Activated CD8-positive, alpha-beta memory T cell treated with anti-CD3 and anti-CD28 coated beads for 24 hours (primary cell): ENCODE measurements at places on chromosomes 11 and 22.

GRCh38 chr11:45650166-45651095 is 15.0 kb downstream of the CHST1 start:
- DNase-seq = peak; percentile 54

DNA sequence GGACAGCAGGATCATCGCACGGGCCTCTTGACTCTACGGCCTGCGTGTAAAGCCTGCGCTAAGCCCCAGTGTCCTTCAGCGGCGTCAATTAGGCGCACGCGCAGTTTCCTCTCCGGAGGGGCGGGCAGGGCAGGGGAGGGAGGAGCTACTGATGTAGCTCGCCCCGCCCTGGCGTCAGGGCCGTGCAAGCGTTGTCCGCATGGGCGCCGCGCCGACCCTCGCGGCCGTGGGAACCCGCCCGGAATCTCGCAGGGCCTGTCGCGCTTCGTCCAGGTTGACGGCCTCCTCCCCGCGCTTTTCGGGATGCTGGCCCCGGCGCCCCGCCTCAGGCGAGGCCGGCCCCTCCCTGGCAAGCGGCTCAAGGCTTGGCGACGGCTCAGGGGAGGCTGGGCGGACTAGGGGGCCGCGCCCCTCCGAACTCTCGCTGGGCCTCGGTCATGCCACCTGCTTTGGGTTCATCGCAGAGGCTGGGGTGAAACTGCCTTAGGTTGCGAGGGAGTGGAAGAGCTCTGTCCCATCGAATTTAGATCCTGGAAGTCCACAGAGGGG is 61.1 kb downstream of the ST3GAL4 start:
- DNase-seq = peak; percentile 90

GRCh38 chr22:20094197-20094807 is 14.3 kb downstream of the DGCR8 start:
- no peak for DNase-seq

DNA sequence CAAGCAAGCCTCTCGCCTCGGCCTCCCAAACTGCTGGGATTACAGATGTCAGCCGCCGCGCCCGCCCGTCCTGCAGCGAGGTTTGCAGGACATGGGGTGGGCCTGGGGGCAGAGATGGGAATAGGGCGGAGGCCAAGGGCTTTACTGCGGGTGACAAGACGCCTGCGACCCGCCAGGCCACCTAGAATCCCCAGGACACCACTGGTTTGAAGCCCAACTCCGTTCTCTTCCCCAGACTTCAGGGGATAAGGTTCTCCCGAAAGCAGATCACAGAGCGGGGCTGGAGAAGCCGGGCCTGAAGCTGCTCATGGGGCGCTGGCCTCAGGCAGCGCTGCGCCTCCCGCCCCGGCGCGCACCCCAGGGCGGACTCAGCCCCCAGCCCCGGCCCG is 354 bp downstream of the POLR2L start:
- DNase-seq = no peak

GRCh38 chr11:132099692-132100091 is 729.3 kb downstream of the NTM start:
- no peak for DNase-seq

GRCh38 chr22:38762551-38762983 is 6.8 kb upstream of the SUN2 start:
- no peak for DNase-seq

GRCh38 chr11:114060392-114061047 is 1.0 kb downstream of the ZBTB16 start:
- peak; percentile 68 for DNase-seq

- DNase-seq = no peak
These were observed 416.3 kb downstream of the BUD13 start for GRCh38 chr11:116356451-116356850.

- no peak for DNase-seq
These were observed 261.6 kb downstream of the NELL1 start for GRCh38 chr11:20931029-20931428.

GRCh38 chr11:18853086-18853720 is 61.6 kb upstream of the PTPN5 start:
- no peak for DNase-seq

GRCh38 chr11:33775832-33776470 is 1.6 kb upstream of the FBXO3 start:
- DNase-seq = no peak

- DNase-seq = no peak
These were observed 549.0 kb upstream of the LUZP2 start for GRCh38 chr11:23947883-23948282.

DNA sequence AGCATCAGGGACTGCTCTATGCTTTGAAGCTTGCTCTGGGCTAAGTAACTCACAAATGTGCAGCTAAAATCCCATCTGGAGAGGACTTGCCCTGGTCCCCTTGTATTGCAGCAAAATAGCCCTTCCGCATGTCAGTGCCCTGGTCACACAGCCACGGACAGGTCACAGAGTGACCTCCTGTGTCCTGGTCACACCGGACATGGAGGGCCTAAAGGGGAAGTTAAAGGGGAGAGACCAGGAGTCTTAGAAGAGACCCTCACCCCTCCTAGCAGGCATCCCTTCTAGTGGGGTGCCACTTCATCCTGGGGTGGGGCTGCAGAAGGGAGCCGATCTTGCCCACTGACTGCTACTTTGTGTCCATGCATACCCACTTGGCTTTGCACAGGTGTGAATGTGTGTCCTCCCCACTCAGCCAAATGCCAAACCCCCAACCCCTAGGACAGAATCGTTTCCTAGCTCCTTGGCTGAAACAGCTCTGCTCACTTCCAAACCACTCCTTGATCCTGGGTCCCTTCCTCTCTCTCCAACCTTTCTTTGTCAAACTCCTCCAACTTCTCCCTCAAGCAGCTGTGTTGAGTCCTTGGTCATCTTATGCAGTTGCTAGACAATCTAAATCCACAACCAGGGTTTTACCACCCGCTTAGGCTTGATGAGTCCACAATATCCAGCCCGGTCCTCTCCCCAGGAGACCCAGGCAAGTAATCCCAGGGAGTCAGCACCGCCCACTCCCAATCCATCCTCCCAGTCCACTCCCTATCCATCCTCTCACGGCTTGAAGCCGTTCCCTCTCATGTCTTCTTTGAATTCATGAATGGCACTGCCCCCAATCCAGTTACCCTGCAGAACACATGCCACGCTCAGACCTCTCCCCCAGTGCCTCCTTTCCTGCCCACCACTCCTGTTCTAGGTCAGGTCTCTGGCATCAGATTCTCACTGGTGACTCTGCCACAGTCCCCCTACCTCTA is 3.3 kb upstream of the FXYD6 start:
- peak; percentile 43 for DNase-seq

GRCh38 chr11:3021125-3021524 is 29.0 kb upstream of the NAP1L4 start:
- no peak for DNase-seq

DNA sequence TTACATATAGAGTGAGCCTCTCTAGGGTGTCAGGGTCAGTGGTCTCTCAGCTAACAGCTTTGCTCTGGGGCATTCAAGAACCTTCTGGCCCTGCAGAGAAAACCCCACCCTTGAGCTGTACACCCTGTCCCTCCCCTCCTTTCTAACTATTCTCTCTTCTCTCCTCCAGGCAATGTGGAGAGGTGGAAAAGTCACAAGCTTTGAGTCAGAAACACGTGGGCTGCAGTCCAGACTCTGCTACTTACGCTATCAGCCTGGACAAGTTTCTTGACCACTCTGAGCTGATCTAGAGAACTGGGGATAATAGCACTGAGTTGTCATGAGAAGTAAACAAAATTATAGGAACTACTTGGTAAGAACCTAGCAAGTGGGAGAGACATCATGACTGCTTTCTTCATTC is 10.7 kb upstream of the FAM83F start:
- DNase-seq = no peak

- no peak for DNase-seq
These were observed 205.9 kb downstream of the ST3GAL4 start for GRCh38 chr11:126561327-126561893.

GRCh38 chr11:62430425-62430824 is 11.6 kb downstream of the SCGB1A1 start:
- DNase-seq = no peak

DNA sequence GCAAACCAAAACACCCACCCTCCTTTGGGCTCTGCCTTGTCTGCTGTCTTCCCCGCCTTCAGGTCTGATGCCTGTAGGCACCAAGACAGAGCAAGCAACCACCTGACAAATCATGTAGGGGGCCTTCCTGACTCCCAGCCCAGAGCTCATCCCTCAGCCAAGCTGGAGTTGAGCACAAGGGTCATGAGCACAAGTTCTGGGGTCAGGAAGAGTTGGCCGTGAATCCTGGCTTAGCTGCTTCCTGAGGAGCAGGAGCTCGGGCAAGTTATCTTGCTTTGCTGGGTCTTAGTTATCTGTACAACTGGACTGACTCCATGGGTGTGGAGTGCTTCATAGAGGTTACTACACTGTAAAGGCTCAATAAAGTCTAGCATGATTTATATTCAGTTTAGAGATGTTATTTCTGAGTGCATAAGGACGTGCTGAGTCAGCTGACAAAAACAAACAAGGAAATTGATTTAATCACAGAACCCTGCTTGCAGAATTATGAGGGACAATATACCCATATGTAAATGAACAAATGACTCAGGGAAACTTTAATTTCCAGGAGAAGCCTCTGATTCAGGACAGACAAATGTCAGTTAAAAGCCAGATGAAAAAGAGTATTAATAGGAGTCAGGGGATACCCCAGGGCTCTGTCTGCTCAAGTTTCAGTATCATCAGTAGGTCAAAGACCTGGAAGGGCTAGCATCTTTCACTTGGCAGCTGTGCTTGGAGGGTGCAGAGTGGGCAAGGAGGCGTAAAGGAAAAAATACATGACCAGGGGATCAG is 15.0 kb upstream of the APOA1 start:
- no peak for DNase-seq

DNA sequence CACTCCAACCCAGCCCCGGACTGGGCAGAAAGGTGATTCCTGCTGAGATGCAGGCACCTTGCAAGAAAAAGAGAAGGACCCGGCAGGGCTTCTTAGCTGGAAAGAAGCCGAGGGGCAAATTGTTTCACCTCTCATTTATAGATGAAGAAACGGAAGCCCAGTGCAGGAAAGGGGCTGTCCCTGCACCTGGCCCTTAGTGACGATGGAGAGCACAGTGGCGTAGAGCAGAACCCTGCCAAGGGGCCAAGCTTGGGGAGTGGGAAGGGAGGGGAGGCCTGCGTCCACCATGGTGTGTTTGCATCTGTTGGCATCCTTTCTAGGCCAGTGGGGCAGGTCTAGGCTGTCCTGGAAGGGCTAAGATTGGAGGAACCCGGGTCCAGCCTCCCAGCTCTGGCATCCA is 7.8 kb upstream of the MS4A15 start:
- DNase-seq = no peak

DNA sequence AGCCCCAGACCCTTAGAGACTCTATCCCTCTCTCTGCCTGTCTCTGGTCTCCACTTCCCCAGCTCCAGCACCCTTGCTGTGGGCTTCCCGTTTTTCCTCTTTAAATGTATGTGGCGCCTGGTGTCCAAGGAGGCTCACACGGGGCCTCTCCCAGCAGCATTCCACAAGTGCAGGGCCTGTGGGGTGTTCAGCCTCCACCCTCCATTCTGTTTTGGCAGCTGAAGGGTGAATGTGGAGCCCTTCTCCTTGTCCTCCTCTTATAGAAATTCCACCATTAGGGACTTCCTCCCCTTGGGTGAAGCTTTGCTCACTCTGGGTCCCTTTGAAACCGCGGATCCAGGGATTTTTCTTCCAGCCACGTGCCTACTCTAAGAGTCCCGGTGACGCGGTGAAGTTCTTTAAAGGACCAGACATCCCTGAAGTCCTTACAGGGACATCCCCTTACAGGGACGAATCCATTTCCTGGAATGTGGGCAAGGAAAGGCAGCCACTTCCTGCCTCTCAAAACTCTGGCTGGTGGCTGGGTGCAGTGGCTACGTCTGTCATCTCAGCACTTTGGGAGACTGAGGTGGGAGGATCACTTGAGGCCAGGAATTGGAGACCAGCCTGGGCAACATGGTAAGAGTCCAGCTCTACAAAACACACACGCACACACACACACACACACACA is 1.6 kb upstream of the TSPAN18 start:
- DNase-seq = no peak

DNA sequence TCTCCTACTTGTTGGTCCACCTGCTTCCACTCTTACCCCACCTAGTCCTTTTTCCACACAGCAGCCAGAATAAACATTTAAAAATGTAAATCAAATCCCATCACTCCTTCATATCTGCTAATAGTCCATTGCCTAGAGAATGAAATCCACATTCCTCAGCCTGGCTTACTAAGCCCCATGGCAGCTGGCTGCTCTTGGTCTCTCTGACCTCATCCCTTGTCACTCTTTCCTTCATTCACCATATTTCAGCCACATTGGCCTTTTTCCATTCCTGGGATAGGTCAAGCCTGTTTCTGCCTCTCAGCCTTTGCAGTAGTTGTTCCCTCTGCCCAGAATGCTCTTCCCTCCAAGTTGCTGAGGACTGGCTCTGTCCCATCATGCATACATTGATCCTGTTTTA is 512.8 kb downstream of the INSC start:
- no peak for DNase-seq

DNA sequence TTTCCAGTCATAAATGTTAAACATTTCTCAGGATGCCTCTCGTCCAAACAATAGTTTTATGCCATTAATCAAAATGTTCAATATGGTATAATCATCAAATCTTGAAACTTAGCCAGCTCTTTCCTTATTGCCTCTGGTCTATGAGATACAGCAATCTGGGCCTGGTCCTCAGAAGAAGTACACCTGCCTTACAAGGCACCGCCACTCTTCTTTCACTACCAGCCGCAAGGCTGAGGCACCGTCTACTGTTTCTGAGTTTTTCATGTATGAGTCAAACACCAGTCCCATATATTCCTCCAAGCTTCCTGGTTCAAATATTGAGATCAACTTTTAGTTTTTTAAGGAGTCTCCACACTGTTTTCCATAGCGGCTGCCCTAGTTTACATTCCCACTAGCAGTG is 600.6 kb upstream of the FAT3 start:
- DNase-seq = no peak

DNA sequence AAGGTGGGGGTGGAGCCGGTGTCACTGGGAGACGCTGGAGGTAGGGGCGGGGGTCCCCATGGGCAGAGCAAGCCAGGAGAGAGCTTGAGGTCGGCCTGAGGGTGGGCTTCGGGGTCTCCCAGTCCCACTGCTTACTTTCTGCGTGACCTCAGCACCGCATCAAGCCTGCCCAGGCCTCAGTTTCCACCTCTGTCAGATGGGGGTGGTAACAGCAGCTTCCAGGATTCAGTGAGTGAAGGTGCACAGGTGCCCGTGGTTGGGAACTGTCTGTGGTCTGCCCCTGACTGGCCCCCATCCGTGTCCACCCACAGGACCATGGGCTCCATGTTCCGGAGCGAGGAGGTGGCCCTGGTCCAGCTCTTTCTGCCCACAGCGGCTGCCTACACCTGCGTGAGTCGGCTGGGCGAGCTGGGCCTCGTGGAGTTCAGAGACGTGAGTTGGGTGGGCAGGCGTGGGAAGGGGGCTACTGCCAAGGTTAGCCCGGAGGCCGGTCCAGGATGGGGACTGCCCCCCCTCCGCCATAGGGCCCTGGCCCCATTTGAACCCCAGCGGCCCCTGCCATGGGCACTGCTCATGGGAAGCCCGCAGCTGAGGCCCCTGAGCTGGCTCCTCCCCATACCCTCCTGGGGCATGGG is 2.2 kb downstream of the TCIRG1 start:
- DNase-seq = no peak
